ENCODE measurements at places on chromosomes 7 and 10. TPM values are rescaled to one million over a fixed set of nuclear protein-coding genes. Genes with fewer than 3 reads are reported as not detected.

The SUMF2 gene
- 140 TPM for polyA plus RNA-seq

The SYNPO2L gene
- polyA plus RNA-seq = 0.12 TPM

The C10orf62 gene
- polyA plus RNA-seq = not detected

The MRLN gene
- polyA plus RNA-seq = not detected

The HIPK2 gene
- polyA plus RNA-seq = 64.4 TPM

The DLX5 gene
- 8.8 TPM for polyA plus RNA-seq

The ACTL6B gene
- polyA plus RNA-seq = 101 TPM

The NUTM2E gene
- polyA plus RNA-seq = not detected

The C10orf90 gene
- 9.6 TPM for polyA plus RNA-seq

The COBL gene
- 31.5 TPM for polyA plus RNA-seq

The SRPK2 gene
- polyA plus RNA-seq = 37.0 TPM

DNA sequence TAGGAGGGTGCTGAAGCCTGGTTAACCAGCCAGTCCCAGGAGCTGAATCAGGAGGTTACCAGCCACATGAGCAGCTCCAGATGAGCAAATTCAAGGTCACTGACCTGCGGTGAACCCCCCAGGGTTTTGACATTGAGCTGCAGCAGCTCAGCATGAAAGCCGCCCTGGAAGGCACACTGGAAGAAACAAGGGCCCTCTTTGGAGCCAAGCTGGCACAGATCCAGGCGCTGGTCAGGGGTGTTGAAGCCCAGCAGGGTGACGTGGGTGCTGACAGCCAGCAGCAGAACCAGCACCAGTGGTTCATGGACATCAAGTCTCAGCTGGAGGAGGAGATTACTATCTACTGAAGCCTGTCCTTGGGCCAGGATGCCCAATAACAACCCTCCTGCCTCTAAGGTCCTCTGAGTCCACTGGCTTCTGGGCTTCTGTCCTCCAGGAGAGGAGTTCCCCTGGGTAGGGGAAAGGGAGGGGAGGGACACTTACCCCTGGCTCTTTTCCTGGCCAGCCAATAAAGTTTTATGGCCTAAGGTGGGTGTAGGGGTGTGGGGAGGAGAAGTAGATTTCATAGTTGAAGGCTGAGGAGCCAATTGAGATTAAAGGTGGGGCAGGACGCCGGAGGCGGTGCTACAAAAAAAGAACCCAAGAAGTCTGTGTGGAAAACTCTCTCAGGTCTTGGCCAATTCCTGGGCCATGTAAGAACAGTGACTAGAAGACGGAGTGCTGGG, 29.4 kb upstream of the ATOH7 start:
- no peak for DNase-seq

DNA sequence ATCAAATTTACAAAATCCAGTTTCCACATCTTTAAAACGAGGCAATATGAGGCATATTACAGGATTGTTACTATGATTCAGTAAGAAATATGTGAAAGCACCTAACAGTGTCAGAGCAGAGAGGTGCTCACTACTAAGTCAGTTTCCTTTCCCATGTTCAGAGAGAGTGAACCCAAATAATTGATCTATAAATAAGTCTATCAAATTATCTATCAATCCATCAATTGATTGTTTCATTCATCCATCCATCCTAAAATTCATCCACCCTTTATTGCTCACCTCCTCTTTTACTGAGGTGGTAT, 340.8 kb downstream of the SUGCT start:
- no peak for DNase-seq

DNA sequence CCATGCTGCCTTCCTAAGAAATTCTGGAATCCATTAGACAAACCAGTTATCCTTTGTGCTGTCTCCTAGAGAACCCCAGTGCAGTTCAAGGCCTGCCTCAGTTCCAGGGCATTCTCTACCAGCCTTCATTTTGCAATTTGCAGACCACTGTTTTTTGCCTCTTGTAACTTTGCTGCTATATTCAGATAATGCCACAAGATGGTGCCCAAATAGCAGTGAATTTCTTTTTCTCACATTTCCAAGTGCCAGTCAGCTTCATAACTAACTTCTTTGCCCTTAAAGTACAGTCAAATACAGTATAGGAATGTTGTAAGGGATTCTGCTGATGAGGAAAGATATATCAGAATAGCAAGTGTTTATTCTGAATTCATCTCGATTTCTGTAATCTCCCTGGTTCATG, 25.2 kb downstream of the LOXL4 start:
- DNase-seq = peak; percentile 85

DNA sequence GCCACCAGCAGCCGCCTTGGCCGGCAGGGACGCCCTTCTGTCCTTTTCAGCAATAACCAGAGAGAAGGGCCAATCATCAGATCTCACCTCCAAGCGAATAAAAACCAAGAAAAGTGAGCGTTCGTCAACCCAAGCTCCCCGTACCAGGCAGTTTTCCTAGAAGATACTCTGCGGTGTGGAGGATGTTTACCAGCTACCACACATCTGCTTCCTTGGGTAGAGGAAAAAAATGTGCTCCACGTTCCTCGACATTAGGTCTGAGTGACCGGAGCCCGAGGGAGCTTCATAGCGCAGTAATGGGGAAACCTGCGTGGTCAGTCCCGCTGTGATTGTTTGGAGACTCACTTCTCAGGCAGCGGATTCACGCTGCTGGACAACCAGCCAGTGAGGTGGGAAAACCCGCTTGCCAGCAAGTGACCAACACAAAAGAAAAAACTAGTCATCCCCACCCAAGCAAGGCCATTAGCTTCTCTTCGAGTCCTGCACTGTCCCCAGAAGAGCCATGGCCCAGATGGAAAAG, 73.0 kb downstream of the ZRANB1 start:
- DNase-seq = no peak

DNA sequence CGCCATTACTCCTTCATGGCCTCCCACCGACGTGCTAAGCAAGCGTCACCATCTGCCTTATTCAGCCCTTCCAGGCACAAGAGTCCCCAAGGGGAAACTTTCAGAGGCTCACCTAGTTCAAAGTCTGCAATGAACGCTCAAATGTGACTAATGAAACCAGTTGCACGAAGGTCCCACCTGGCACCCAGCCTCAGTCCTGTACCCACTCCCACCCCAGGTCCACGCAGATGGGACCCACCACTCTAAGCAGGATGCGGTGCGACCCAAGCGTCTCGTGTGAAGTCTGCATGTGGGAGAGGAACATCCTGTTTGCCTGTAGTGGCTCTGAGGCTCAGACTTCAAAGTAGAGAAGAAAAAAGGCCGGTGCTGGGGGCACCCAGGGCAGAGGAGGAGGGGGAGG, 40.3 kb downstream of the RGS10 start:
- DNase-seq = no peak

GRCh38 chr7:73742753-73743641, 4.4 kb upstream of the ABHD11 start:
- peak; percentile 58 for DNase-seq

- no peak for DNase-seq
Observed at GRCh38 chr7:134873253-134873652, 93.8 kb downstream of the CALD1 start.

DNA sequence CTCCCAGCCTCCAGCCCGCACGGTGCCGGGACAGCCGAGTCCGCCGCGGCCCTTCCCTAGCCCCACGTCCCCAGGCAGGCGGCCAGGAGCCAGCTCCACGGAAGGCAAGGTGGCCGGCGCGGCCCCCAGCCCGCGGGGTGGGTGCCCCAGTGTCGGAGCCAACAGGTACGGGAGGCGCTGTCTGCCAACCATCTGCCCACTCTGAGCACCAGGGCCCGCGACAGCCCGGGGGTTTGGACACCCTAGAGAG, 75.8 kb downstream of the CALN1 start:
- DNase-seq = no peak

DNA sequence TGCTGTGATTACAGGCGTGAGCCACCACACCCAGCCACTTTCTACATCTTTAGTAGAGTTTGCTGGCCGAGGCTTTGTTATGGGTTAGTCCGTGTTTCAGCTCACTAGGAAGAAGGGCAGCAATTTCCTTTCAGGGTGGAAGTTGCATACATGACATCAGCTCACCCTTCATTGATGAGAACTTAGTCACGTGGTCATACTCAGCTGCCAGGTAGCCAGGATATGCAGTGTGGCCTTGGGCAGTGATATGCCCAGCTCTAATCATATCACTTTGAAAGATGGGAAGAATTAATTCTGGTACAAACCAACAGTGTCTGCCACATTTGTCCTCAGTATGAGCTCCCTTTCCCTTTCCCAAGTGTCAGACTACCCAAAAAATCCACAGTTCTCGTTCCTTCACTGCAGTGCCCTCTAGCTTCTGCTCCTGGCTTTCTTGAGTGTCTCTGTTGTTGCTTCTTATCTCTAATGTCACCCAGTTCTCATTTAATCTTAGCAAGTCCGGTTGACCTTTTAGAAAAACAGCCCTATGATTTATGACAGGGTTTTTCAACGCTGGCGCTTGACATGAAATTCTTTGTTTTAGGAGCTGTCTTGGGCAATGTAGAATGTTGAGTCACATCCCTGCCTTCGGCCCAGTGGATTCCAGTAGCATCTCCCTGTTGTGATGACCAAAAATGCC, 108.7 kb upstream of the ITGB1 start:
- no peak for DNase-seq

DNA sequence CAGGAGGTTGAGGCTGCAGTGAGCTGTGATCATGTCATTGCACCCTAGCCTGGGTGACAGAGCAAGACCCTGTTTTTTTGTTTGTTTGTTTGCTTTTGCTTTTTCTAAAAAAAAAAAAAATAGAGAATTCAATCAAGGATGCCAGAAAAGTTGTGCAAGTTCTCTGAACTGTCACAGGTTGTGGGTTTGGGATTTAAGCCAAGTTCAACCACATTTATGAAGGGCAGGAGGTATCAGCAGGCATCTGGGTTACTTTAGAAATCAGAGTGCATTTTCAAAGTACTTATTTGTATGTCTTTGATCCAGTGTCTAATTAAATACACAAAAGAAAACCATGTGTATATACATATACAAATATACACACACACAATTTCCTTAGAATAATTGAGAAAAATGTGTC, 151.2 kb upstream of the MINDY3 start:
- no peak for DNase-seq

DNA sequence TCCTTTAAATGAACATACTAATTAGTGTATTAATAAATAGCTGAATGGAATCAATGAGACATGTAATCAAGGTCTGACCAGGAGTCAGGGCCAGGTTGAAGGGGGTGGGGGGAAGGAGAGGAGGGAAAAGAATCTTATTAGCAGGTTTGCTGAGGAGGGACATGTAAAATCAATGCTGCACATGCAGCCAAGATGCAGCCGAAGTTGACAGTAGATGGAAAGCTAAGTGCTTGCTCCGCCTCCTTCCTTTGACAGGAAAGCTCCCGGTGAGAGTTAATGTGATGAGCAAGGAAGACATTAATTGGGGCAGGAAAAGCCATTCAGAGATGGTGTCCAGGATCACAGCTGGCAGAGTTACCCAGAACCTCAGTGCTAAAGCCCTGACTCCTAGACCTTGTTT, 24.4 kb downstream of the PLXNA4 start:
- no peak for DNase-seq

DNA sequence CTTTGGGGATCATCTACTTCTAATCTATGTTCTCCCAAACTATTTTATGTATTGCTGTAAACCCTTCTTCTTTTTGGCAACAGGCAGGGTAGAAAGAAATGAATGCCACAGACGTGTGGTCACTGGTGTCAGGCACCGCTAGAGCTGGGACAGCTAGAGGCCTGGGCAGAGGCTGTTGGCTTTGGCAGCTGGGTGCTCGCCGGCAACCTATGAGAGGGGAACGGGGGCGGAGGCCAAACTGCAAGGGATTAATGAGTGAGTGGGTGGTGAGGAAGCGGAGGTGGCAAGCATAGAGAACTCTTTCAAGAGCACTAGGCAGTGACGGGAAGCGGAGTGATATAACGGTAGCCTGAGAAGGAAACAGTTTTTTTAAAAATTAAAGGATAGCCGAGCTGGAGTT, 78.5 kb downstream of the CREB5 start:
- DNase-seq = no peak

GRCh38 chr10:133071733-133072132, 16.0 kb upstream of the ADGRA1 start:
- DNase-seq = no peak

DNA sequence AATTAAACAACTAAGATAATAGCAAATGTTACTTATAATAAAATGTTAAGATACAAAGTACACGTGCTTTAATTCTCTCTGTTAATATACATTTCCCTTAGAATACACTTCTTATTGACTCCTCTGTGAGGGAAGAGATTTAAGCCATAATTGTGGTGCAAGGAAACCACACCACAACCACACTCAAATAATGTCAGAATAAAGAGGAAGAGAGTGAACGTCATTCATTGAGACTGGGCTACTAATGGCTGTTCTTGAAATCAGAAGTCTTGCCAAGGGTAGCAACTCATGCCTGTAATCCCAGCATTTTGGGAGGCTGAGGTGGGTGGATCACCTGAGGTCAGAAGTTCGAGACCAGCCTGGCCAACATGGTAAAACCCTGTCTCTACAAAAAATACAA, 10.0 kb downstream of the FAM171A1 start:
- no peak for DNase-seq

- DNase-seq = peak; percentile 82
Observed at GRCh38 chr10:71270301-71271220, 48.5 kb upstream of the SLC29A3 start.

- DNase-seq = no peak
Observed at GRCh38 chr7:73823257-73823656, 7.5 kb upstream of the CLDN4 start.

DNA sequence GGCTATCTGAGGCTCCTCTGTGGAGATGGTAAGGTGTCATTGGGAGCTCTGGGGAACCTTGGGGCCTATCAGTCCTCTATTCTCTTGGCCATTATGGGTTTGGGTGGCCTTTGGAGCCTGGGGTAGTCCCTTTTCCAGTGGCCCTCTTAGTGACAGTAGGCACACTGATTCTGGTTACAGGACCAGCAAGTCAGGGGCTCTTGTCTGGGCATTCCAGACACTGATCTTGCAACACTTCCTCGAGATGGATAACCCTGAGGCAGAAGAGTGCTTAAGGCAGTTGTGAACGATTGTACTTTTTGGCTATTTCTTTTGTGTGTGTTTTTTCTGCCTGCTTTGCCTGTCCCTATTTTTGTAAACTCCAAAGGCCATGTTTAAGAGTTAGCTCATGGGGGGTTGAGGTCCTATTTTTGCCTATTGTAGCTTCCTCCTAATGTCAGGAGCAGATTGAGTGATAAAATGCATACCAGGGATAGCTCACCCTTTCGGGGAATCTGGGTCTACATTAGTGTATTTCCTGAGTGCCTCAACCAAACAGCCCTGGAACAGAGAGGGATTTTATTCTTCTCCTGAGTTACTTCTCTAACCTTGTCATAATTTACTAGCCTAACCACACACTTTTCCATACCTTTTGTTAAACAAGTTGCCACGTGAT, 61.2 kb downstream of the PRKAR2B start:
- DNase-seq = no peak

- DNase-seq = no peak
Observed at GRCh38 chr7:87144173-87144657, 8.0 kb upstream of the DMTF1 start.

DNA sequence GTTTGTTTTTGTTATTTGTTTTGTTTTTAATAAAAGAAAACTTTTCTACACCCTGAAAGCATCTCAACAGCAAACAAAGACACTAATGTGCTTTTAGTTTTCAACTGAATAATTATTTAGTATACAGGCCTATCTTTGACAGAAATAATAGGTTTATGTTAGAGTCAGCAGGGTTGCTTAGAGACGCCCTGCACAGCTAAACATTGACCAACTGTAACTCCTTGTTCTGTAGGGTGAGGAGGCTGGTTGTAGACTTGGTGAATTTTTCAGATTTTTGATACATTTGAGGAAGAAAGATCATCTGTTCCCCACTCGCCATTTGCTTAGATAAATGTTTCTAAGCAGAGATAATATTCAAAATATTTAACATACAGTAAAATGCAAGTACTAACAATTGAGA, 103.1 kb downstream of the CALCR start:
- no peak for DNase-seq
